ENCODE measurements at places on chromosomes 5 and 9. TPM values are rescaled to one million over a fixed set of nuclear protein-coding genes. Genes with fewer than 3 reads are reported as not detected.

DNA sequence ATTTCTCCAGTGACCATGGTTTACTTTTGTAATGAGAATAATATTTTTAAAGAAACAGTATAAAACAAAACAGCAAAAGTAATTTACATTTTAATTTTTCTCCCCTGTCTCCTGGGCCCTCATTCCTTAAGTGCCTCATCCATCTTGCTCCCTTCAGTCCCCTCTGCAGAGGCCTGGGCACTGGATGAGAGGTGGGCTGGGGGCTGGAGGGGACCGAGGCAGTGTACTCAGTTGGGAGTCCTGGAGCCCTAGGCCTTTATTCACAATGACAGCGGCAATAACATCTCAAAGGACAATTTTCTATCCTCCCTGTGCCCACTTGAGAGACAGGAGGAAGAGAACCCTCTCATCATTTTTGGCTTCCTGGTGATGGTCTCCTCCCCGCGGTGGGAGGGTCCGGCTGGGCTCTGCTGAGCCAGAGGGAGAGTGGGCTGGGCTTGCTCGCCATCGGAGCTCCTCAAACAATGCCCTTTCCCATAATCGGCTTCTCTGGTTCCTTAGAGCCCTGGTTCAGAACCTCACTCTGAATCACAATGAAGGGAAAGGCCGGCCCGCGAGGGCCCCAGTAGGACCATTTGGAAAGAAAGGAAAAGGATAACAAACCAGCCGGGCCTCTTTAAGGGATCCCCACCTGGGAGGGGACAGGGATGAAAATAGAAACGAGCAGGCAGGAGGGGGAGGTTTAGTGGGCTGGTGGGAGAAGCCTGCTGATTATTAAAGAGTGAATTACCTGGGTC lies 9.7 kb upstream of the SMIM32 start:
- no peak for DNase-seq

DNA sequence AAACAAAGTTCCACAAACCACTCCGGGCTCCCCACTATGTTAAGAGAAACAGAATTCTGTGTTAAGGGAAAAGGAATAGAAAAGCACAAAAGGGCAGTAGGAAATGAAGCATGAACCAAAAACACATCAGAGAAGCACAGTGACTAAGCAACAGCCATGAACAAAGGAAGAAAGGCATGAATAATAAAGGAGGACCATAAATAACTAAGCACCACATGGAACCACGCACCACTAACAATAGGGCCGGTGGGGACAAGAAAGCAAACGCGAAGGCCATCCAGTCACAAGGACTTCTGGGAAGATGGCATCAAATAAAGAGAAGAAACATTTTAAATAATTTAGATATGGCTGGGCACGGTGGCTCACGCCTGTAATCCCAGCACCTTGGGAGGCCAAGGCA lies 18.0 kb downstream of the PRUNE2 start:
- DNase-seq: no peak

DNA sequence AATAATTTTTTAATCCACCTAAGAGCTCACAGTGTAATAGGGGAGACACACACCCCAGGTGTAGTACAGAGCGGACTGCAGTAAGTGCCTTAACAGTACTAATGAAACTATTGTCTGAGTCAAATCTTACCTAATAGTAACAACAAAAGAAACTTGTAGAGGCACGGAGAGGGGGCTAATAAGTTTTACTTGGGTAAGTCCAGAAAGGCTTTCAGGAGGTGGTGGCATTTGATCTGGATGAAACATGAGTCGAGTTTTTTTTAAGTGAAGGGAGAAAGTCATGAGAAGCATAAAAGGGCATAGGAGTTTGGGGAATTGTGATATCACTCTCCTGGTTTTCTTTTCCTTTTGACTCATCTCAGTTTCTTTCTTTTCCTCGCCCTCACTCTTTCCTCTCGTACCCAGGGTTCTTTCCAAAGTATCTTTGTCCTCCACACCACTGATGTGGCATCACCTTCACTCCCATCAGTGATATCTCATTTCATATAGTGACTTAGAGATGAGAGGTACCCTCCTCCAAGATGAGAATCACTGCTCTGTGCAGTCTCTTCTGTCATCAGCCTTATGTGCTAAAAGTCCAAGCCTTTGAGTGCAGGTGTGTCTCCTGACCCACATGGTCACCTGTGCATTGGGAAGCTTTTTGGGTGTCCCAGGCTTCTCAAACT lies 2.0 kb downstream of the CTNNA1 start:
- DNase-seq: no peak

DNA sequence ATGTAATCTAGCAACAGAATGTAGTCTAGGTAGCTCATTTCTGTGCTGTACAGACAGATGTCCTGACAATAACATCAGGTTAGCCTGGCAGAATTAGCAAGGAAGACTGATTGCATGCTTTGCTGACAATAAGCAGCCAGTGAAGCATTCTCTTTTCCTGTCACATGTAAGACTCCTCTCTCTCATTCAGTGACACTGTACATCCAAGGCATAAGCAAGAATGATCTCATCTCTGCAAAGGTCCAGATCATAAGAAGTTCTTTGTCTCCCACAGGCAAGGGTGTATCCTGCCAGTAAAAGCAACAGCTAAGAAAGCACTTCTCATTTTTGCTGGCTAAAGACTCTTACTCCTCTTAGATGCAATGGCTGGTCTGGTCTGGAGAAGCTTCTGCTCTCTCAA lies 861.8 kb downstream of the TAF11L14 start:
- no peak for DNase-seq

- DNase-seq: no peak
These were observed 37.6 kb upstream of the ANGPTL2 start for GRCh38 chr9:127159949-127160610.

OR1L4 gene
- not detected for total RNA-seq

CLTA gene
- total RNA-seq: 451 TPM

SMIM33 gene
- not detected for total RNA-seq
